Stomach (tissue), 19 donors: ENCODE measurements at places on chromosomes 3 and 15. TPM values are rescaled to one million over a fixed set of nuclear protein-coding genes. Genes with fewer than 3 reads are reported as not detected.
A peak's percentile ranks its signal among the peaks of the same experiment; 100 is the strongest.

DNA sequence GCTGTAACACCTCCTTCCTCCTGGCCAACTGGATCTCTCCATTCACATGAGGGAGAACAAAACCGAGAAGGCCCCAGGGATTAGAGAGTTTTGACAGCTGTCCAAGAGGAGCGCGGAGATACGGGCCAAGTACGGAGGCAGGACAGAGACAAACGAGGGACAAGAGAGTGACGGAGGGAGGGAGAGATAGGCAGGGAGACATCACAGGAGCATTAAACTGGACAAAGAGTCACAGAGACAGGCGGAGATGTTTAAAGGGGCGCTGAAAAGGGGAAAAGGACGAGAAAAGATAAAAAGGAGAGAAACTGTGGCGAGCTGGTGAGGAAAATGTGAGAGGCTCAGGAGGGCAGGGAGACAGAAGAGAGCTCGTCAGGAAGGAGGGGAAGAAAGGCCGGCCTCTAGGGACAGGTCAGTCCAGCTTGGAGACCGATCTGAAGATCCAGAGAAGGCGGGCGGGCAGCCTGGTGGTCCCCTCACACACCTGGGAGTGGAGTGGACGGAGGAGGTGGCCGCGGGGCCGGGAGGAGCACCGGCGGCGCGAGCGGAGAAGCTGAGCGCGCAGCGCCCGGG lies 40.5 kb upstream of the ROPN1 start:
- no peak for DNase-seq

NCKIPSD gene
- total RNA-seq, result 18.5 TPM

- no peak for DNase-seq
Observed at GRCh38 chr15:74245342-74245931, 9.3 kb downstream of the CCDC33 start.

SPATA12 gene
- total RNA-seq, result not detected

CYP1A2 gene
- total RNA-seq, result not detected

DNA sequence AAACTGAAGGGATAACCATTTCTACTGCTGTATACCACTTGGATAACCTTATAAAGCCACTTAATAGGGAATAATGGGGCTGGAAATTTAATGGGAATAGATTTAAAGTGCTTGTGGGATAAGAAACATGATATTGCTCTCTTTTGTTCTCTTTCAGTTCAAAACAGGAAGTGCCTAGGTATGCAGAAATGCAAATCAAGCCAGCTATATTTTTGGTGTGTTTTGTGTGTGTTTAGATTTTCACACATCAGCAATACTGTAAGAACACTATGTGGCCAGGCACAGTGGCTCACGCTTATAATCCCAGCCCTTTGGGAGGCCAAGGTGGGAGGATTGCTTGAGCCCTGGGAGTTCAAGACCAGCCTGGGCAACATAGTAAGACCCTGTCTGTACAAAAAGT lies 442.3 kb upstream of the TPRG1 start:
- DNase-seq, result no peak

DNA sequence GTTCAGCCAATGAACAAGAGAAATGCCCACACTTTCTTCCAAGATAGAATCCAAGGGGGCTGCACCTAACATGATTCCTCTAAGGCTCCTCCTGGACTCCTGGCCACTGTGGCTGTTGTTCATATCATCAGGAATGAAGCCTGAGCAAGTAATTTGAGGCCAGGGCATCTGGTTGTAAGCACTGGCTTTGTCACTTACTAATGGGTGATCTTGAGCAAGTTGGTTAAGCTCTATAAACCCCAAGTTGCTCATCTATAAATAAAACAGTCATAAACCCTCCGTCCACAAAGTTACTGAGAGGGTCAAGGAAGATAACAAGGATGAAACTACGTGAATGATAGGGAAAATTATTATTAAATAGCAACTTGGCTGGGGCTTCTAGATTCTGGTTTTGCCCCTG lies 58.3 kb downstream of the CDC25A start:
- DNase-seq, result no peak

GRCh38 chr3:81218023-81218422 lies 543.4 kb downstream of the GBE1 start:
- peak; percentile 64 for DNase-seq

POTEB3 gene
- total RNA-seq, result not detected

RBM6 gene
- total RNA-seq, result 133 TPM

- no peak for DNase-seq
Observed at GRCh38 chr3:146072061-146072460, 88.9 kb downstream of the PLOD2 start.

SEC62 gene
- total RNA-seq, result 26.6 TPM

BFSP2 gene
- not detected for total RNA-seq

DNA sequence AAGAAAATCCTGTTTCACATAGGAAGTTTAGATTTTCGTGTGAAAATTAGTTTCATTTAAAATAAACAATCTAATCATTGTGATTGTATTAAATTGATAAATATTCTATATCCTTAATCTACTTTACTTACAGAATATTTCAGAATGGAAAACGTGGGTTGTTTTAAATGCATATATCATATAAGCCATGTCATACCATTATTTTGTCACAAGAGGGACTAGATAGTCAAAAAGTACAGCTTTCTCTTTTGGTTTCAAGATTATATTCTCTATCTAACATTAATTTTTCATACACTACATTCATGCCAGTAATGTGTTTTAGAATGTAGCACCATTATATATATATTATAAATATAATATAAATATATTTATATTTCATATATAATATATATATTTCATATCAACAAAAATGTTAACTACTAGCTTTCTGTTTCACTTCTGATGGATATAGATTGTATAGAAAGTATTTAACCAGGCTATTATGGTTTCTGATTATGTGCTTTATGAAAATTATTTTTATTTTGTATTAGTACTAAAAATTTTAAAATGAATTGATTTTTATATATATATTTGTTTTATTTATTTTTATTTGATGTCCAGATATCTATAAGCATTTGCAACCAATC lies 45.3 kb downstream of the OSTN start:
- no peak for DNase-seq

ROBO2 gene
- 1.3 TPM for total RNA-seq

GRCh38 chr3:39275963-39276593 lies 3.8 kb downstream of the CX3CR1 start:
- no peak for DNase-seq

PCLAF gene
- total RNA-seq, result not detected

DNA sequence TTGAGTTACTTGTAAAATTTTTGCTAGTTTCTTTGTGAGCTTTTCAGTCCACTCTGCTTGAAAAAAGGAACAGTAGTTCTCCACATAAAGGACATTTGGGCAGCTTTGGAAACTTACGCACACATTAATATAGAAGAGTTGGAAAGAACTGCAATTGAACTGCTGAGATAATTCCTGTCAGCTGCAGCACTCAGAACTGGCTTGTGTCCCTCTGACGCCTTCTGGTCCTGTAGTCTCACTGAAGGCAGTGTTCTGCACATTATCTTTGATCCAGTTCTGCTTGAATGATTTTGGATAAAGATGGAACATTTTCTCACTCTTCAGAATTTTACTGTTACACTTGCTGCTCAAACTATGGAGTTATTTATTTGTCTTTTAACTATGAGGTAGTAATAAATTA lies 901.9 kb downstream of the OTOL1 start:
- DNase-seq, result no peak

GRCh38 chr3:134937256-134938028 lies 142.4 kb downstream of the EPHB1 start:
- DNase-seq, result no peak

DNA sequence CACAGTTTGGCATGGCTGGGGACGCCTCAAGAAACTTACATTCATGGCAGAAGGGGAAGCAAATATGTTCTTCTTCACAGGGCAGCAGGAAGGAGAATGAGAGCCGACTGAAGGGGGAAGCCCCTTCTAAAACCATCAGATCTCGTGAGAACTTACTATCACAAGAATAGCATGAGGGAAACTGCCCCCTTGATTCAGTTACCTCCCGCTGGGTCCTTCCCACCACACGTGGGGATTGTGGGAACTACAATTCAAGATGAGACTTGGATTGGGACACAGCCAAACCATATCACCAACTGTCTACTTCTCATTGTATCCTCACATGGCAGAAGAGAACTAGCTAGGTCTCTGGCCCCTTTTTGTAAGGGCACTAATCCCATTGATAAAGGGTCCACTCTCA lies 30.5 kb downstream of the CCDC32 start:
- DNase-seq, result no peak

GRCh38 chr3:148999806-149000205 lies 8.5 kb downstream of the GYG1 start:
- DNase-seq, result no peak

CCR9 gene
- not detected for total RNA-seq

- no peak for DNase-seq
Observed at GRCh38 chr15:100726070-100726420, 123.7 kb downstream of the ASB7 start.

- DNase-seq, result no peak
Observed at GRCh38 chr15:39320886-39321285, 260.0 kb upstream of the THBS1 start.

DNA sequence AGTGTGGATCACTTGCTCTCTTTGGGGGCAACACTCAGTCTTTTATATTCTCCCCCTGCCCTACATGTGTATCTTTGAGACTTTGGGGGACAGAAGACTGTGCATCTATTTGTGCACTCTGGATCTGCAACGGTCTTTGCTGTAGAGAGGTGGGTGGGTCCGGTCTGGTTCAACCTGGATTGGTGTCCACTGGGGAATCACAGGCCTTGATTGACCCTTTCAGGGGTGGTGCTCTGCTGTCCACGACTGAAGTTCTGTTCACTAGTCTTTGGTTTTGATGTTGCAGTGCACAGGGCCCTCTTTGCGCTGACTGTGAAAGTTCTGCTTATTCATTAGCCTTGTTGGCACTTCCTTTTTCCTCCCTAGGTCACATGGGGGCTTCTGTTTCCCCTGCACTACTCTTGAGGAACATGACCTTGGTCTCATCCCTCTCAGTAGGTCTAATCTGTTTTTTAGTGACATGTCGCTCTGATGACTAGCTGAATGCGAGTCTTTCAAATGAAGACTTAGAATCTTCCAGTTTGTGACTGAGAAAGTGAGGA lies 284.2 kb downstream of the SV2B start:
- DNase-seq, result no peak

GRCh38 chr3:66747696-66748095 lies 246.9 kb upstream of the LRIG1 start:
- DNase-seq, result no peak

DNA sequence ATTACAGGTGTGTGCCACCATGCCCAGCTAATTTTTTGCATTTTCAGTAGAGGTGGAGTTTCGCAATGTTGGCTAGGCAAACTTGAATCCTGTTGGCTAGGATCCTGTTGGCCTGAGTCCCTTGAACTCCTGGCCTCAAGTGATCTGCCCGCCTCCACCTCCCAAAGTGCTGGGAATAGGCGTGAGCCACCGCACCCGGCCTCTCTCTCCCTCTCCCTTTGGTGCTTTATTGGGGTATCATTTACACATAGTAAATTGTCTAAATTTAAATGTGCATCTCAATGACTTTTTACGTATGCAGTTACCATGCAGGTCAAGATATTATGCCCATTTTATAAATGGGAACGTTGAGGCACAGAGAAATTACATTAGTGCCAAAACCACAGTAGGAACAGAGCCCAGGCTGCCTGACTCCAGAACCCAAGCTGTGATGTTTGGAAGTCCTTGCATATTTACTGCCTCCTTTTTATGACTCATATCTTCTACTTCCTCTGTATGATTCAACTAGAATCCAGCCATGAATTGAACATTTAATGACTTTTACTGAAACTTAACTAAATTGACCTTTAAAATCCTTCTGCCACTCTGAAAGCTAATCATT lies 34.0 kb upstream of the RPP14 start:
- no peak for DNase-seq

- peak; percentile 63 for DNase-seq
Observed at GRCh38 chr15:75178171-75178937, 23.3 kb upstream of the C15orf39 start.

IMPG2 gene
- total RNA-seq, result under 0.01 TPM

DNA sequence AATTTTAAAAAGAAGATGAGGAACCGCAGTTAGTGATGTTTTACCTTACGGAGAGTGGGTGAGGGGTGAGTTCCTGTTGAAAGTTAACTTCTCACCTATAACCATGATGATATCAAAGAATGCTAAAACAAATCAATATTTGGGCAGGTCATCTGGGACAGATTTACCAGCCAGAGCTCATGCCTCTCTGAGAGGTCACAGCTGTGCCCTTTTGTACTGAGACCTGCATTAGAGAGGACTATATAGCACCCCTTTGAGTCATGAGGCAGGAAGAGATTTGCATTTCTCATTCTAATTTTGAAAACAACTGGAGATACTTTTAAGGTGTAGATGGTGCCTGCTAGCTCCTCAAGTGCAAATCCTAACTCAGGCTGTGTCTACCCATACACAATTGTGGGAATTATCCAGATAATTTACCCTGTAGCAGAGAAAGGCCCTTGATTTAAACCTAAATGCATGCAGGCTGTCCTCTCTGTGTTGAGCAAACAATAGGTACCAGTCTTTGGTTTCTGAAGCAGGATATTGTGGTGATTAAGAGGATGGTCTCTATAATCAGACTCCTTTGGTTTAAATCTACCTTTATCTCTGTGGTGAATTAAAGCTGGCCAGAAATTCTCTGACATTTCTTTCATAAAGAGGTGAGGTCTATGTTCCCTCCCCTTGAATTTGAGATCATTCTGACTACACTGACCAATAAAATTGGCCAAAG lies 5.8 kb upstream of the TM4SF4 start:
- DNase-seq, result peak; percentile 75

- DNase-seq, result no peak
Observed at GRCh38 chr3:119679874-119680273, 2.7 kb upstream of the COX17 start.

FANCI gene
- 43.8 TPM for total RNA-seq

DNA sequence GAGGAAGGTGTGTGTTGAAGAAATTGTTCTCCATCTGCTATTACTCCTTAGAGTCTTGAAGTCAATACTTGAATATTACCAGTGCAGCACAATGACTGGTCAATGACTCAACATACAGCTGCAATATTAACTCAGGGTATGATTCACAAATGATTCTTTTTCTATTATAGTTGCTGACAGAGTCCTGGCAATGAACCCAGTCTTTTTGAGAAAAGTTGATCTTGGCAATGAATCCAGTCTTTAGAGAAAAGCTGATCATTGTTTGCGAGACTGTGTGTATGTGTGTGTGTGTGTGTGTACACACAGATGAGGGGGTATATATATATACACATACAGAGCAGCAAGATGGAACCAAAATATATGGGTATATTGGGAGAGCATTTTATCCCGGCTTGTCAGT lies 315.1 kb downstream of the ZNF385D start:
- DNase-seq, result peak; percentile 78

DNA sequence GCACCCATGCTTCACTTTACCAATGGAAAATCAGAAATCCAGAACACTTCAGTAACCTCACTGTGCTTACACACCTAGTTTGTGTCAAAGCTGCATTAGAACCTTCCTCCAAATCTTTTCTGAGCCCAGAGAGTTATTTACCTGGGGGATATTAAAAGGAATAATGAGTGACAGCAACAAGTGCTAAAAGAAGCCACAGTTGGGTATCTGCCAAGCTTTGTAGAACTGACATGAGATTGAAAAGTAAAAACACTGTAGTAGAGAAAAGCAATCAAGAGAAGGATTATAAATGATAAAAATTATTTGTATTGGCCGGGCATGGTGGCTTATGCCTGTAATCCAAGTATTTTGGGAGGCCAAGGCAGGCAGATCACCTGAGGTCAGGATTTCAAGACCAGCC lies 8.8 kb upstream of the TBC1D23 start:
- DNase-seq, result no peak

RETNLB gene
- not detected for total RNA-seq

IGSF11 gene
- total RNA-seq, result 9.5 TPM

FGD5 gene
- 13.3 TPM for total RNA-seq
